SK-N-DZ (cell line): ENCODE measurements at places on chromosomes 1 and 21.

- DNase-seq: no peak
Measured at GRCh38 chr1:71285529-71285928, 204.7 kb upstream of the ZRANB2 start.

- no peak for DNase-seq
Measured at GRCh38 chr1:226825037-226825745, 45.2 kb upstream of the PSEN2 start.

GRCh38 chr1:197200272-197200899 is 53.9 kb upstream of the ASPM start:
- peak; percentile 13 for DNase-seq

DNA sequence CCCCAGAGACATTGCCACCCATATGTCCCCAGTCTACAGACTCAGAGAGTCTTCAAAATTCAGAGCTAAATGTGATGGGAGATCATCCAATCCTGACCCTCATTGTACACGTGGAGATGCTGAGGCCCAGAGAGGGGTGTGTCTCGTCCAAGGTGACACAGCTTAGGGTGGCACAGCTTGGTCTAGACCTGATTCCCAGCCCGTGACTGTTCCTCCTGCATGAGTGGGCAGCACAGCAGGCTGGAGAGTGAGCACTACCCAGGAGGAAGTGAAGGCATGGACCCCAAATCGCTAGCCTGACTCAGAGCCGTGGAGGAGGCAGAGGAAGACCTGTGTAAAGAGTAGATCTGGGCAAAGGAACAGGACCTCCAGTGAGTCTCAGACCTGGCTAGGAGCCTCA is 16.4 kb downstream of the S100A7 start:
- DNase-seq: no peak

DNA sequence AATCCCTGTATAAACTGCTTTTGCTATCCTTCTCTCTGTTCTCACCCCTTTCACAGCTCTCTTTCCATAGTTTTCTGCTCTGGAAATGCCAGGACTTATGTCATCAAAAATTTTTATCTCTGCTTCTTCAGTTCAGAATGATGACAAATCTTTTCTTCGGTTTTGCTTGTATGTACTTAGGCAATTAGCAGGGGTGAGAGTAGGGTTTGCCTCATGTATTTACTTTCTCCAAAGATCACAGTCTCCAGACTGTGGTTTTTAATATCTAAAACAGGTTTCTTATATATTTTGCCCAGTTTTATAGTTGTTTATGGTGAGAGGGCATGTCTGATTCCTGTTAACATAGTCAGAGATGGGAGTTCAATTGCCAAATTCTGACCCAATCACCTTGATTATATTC is 235.4 kb upstream of the LYPLAL1 start:
- DNase-seq: no peak

- DNase-seq: no peak
Measured at GRCh38 chr1:40861224-40862003, 749 bp downstream of the CITED4 start.
